NAMALWA (cell line): ENCODE measurements at places on chromosomes 3 and 15.

GRCh38 chr3:34862456-34862855, 776.9 kb upstream of the ARPP21 start:
- no peak for DNase-seq

GRCh38 chr15:93029214-93029835, 59.7 kb downstream of the RGMA start:
- no peak for DNase-seq

DNA sequence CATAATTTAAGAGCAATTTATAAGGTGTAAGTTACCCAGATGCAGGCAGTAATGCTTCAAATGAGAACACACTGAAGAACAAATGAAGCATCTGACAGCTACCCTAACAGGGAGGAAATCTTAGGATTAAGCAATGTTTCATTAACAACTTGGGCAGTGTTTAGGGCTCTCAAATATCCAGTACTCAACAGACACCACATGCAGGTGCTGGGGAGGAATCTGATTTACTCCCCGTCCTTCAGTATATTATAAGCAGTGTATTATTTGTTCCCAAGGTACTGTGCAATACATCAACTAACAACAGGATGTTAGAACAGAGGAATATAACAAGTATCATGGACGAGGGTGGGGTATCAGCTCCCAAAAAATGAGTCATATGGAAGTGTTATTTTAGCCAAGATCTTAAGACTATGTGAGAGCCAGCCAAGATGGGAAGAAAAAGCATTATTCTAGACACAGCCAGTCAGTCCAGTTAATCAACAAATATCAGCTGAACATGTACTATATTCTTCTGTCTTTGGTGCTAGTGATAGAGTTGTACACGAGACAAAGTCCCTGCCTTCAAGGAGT, 20.4 kb downstream of the BTBD1 start:
- DNase-seq, result no peak

DNA sequence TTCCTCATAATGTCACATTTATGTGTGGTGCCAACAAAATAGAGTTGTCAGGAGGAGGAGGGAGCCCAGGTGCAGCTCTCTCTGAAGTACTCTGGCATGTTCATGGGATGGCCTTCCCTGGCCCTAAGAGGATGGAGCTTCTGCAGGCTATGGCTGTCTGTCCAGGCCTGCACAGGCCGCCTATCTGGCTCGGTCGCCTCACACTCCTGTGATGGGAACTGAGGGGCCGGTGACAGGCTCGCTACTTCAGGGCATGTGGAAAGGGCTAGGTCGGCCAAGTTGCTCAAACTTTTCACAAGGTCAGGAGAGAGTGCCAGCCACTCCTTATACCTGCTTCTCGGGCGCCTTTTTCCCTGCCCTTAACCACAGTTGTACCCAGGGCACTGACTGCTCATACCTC, 51.1 kb downstream of the SOX14 start:
- DNase-seq, result no peak

DNA sequence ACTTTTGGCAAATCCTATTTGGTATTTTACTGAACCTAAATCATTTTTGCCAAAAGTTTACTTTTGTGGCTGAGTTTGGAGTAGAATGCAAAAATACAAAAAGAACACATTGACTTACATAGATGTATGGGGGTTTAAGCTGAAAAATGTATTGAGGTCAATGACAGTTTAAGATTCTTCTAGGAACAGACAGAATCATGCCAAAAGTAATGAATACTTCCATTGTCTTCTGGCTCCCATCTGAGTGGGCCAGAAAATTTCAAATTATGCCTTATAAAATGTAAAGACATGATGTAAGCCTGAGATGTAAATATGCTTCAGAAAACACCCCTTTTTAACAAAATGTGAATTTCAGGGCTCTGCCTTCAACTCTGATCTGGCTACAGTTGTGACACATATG, 375.1 kb upstream of the DPH6 start:
- no peak for DNase-seq

- DNase-seq, result no peak
Observed at GRCh38 chr3:42688016-42688415, 2.7 kb downstream of the KLHL40 start.

- DNase-seq, result no peak
Observed at GRCh38 chr3:24464389-24464788, 30.3 kb downstream of the THRB start.

- no peak for DNase-seq
Observed at GRCh38 chr3:71530903-71531530, 52.5 kb downstream of the FOXP1 start.

GRCh38 chr3:3799173-3800079, at the start of gene LRRN1:
LRRN1 (plus strand) TSS chr3:3799431; CDS start chr3:3844642, 45,211 bp downstream.
- DNase-seq, result no peak

- no peak for DNase-seq
Observed at GRCh38 chr15:101171954-101172353, 79.9 kb downstream of the CHSY1 start.
